ENCODE measurements at places on chromosomes 5 and 9. TPM values are rescaled to one million over a fixed set of nuclear protein-coding genes. Genes with fewer than 3 reads are reported as not detected.

C9orf50 gene
- total RNA-seq = not detected

PITX1 gene
- 0.40 TPM for total RNA-seq

MEIKIN gene
- not detected for total RNA-seq

GBGT1 gene
- 1.2 TPM for total RNA-seq

SLC45A2 gene
- total RNA-seq = 0.48 TPM

SLC36A3 gene
- not detected for total RNA-seq

Data from left lobe of liver (tissue), 2 donors.